ENCODE measurements at places on chromosomes 13 and 19. TPM values are rescaled to one million over a fixed set of nuclear protein-coding genes. Genes with fewer than 3 reads are reported as not detected.

SIGLEC11 gene
- total RNA-seq, result not detected

CALR3 gene
- not detected for total RNA-seq

FGF9 gene
- total RNA-seq, result not detected

PIK3R2 gene
- 21.5 TPM for total RNA-seq

TIMM29 gene
- total RNA-seq, result 44.0 TPM

YJU2 gene
- 20.2 TPM for total RNA-seq

PSG7 gene
- total RNA-seq, result 0.44 TPM

ACTMAP gene
- total RNA-seq, result 1.7 TPM

MCEMP1 gene
- not detected for total RNA-seq

TMC4 gene
- total RNA-seq, result 0.58 TPM

NLRP4 gene
- not detected for total RNA-seq

MIER2 gene
- 14.5 TPM for total RNA-seq

All from smooth muscle cell of trachea (primary cell).